ENCODE measurements at places on chromosomes 12 and 14.
A peak's percentile ranks its signal among the peaks of the same experiment; 100 is the strongest.

DNA sequence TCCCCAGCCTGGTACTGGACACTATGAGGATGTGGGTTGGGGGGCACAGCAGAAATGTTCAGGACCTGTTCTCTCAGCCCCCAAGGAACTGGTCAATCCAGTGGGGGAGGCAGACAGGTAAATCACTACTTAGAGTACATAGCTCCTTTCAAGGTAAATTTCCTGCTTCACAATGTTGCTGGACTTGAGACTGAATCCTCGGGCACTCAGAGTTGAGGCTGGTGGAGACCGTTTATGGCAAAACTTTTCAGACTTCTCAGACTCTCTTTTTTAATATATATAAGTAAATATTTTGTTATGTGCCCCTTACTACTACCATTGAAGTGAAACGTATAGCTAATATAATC, 483 bp upstream of the SERPINA10 start:
- DNase-seq, result no peak

DNA sequence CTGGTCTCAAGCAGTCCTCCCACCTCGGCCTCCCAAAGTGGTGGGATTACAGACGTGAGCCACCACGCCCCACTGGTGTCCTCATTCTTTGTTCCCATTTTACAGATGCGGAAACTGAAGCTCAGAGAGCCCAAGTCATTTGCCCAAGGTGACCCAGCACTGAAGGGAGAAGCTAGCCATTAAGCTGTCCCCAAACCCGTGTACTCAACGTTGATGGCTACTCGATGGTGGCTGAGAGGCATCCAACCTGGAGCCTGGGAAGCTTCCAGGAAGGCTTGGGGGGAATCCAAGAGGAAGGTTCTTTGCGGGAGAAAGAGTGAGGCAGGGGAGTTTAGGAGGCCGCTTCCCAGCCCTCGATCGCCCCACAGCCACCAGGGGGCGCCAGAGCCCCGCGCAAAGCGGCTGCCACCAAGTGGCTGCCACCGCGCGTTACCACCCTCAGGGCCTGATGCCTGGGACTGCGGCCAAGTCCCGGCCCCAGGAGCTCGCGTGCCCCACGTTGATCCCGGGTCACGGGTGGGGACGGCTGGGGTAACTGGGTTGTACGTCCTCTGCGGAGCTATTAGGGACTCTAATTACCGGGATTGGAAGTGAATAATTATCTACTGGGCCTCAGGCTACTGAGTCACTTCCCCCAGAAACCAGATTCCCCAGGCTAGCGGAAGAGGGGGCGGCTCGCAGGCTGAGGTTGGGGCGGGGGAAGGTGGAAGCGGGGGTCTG, 8.8 kb upstream of the SH2B3 start:
- peak; percentile 56 for DNase-seq

DNA sequence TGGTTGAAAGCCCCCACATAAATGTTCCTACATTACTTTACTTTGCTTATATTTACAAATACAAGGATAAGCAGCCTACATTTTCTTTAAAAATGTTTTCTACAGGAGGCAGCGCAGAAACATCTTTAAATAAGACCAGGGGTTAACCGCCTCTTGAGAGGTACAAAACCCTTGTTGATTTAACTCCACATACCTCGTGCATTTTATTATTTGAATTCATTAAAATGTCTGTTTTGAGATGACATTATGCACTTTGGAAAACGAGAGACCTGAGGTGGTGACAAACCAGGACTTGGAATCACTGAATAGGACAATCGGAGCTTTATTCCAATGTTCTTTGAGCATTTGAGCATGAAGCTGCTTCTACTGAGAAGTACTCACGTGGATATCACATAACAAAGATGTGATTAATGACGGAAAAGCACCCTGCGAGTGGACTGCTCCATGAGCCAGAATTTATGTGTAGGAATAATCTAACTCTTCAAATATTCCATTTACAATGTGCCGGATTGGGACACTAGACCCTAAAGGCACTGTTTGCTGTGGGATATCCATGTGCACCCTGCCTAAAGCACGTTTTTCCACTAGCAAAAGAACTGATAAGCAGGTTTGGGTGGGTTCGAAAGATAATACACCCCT, 746 bp upstream of the DUSP16 start:
- no peak for DNase-seq

GRCh38 chr12:56046027-56046780, 4.5 kb downstream of the RPS26 start:
- no peak for DNase-seq

GRCh38 chr12:53059434-53060063, 9.7 kb downstream of the TNS2 start:
- no peak for DNase-seq

DNA sequence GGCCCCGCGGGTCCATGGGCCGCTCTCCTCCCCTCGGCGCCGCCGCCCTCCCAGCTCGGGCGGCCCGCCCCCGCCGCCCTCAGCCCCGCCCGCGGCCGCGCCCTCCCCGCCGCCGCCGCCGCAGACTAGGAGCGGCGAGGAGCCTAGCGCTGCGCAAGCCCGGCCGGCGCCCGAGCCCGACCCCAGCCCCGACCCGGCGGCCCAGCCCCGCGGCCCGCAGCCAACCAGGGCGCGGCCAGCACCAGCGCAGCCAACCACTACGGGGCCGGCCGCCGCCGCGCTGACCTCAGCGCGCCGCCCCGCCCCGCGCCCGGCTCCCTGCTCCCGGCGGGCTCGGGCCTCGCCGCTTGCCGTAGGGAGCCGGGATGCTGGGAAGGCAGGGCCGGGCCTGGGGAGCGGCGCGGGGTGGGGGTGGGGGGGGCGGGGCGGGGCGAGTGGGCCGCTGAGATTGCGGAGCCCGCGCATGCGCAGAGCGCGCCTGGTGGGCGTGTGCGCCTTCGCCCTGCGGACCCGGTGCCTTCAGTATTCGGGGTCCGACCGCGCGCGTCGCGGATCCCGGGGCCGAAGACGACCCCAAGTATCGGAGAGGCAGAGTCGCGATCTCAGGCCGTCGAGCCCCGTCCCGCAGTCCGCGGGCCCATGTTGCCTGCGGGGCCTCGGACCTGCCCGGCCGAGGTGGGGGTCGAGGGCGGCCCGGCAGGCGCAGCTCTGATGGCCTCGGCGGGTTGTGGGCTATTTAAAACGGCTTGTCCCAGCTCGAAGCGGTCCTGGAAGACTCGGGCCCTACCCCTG, at the start of gene CDC42BPB:
TSS of gene CDC42BPB (minus strand) at position 178 of the 792 bp plus-strand sequence. CDS start 376 bp downstream, outside the sequence.
- DNase-seq, result no peak

- no peak for DNase-seq
Observed at GRCh38 chr12:13100605-13100881, 2.9 kb downstream of the GSG1 start.

- DNase-seq, result no peak
Observed at GRCh38 chr12:65619018-65619417, 205.3 kb upstream of the HMGA2 start.

GRCh38 chr12:5864301-5864700, 80.8 kb downstream of the ANO2 start:
- DNase-seq, result no peak

GRCh38 chr14:59905188-59905587, 14.8 kb upstream of the LRRC9 start:
- DNase-seq, result no peak

GRCh38 chr14:103056322-103057027, 874 bp downstream of the CDC42BPB start:
- DNase-seq, result no peak

GRCh38 chr12:127685931-127686330, 581.0 kb upstream of the TMEM132C start:
- no peak for DNase-seq

- DNase-seq, result no peak
Observed at GRCh38 chr14:33386781-33387180, 448.1 kb downstream of the NPAS3 start.

GRCh38 chr14:45519766-45520165, 266.8 kb upstream of the MIS18BP1 start:
- DNase-seq, result no peak

- no peak for DNase-seq
Observed at GRCh38 chr12:48023386-48023785, 19.1 kb upstream of the COL2A1 start.

- DNase-seq, result no peak
Observed at GRCh38 chr12:124939079-124939420, 24.6 kb upstream of the UBC start.

DNA sequence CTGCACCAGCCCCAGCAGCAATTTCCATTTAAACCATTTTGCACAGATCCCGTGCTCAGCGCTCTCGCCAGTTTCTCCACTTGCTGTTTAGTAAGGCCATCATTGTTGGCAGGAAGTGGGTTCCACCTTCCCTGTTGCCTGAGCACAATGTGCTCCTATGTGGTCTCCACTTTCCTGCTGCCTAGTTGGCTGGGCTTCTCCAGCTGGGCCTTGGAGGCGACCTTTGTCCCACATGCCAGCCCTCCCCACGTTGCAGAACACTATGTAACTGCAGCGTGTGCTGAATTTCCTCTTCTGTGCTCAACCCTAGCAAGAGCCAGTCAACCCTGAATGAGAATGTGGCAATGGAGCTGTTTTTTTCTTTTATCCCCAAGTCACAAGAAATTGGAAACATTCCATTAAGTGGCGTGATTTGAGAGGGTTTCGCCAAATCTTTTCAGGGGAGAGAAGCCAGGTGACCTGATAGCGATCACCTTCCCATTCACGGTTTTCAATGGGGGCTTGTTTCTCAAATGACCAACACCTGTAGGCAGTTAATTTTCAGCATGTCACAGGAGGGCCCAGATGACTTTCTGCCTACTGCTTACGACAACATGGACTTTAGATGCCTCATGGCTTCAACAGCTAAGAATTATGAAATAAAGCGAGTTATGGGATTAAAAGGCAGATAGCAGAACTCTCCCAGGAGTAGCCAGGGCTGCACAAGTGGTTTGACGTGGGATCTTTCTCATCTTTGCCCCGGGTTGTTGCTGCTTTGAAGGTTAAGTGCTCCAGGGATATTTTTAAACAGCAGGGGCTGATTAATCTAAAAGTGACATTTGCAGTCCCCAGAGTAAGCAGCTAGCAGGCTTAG, at the start of gene ACACB:
TSS of gene ACACB (plus strand) at position 830 of the 853 bp plus-strand sequence. CDS start 22,819 bp downstream, outside the sequence.
- DNase-seq, result no peak

DNA sequence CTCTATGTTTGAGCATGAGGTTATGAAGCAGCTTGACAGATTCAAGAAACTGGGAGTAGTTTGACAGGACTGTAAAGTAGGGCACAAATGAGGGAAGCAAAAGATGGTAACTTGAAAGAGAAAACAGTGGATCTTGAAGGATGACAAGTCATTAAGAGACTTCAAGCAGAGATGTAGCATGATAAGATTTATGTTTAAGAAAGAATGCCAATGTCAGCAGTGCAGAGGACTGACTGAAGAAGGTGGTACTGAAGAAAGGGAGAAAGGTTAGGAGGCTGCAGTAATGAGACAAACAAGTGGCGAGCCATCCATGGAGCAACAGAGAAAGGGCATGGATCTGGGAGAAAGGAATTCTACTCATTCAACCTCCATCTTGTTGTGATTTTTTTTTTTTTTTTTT, 120.2 kb upstream of the RAP1B start:
- DNase-seq, result no peak

DNA sequence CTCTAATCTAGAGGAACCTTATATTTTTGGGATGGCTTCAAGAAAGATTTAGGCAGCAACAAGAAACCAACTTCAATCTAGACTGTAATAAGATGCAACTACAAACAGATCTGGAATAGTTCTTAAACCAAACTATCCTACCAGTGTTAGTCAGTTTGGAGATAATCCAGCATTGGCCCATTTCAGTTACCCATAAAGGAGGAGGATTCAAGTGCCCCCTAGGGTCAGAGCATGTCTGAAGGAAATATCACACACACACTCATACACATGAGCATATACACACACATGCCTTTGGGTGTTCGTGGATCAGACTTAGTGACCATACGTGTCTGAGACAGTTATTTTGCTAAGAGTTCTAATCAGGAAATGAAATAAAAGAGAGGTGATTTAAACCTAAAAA, 261.2 kb downstream of the ADAMTS20 start:
- DNase-seq, result no peak

DNA sequence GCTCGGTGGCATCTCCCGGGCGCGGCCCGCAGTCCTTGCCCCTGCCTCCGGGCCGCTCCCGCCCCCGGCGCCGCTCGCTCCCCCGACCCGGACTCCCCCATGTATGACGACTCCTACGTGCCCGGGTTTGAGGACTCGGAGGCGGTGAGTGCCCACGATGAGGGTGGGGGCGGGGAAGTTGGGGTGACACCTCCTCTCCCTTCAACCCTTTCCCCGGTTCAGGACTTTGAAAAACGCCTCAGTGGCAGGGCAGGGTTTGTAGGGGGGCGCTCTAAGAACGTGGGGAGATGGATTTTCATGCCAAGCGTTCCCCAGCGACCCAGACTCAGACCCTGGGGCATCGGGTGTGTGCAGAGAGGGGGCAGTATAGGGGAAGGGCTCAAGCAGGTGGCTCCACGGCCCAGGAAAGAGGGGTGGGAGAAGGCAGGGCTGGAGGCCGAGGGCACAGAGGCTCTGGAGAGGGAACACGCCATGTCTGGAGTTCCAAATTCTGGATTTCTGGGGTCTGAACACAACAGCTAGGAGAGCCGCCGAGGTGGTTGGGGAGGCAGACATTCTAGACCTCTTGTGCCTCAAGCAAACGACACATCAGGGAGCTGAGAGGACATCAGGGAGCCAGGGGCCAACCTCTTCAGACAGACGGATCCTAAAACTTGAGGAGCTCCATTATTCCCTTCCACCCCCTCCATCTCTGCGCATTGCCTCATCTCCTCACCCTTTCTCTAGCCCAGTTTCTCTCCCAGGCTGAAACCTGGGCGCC, 715 bp downstream of the CACNB3 start:
- no peak for DNase-seq

- no peak for DNase-seq
Observed at GRCh38 chr14:75619548-75619947, 41.1 kb downstream of the ERG28 start.

GRCh38 chr12:29201296-29201695, 52.2 kb downstream of the FAR2 start:
- no peak for DNase-seq

DNA sequence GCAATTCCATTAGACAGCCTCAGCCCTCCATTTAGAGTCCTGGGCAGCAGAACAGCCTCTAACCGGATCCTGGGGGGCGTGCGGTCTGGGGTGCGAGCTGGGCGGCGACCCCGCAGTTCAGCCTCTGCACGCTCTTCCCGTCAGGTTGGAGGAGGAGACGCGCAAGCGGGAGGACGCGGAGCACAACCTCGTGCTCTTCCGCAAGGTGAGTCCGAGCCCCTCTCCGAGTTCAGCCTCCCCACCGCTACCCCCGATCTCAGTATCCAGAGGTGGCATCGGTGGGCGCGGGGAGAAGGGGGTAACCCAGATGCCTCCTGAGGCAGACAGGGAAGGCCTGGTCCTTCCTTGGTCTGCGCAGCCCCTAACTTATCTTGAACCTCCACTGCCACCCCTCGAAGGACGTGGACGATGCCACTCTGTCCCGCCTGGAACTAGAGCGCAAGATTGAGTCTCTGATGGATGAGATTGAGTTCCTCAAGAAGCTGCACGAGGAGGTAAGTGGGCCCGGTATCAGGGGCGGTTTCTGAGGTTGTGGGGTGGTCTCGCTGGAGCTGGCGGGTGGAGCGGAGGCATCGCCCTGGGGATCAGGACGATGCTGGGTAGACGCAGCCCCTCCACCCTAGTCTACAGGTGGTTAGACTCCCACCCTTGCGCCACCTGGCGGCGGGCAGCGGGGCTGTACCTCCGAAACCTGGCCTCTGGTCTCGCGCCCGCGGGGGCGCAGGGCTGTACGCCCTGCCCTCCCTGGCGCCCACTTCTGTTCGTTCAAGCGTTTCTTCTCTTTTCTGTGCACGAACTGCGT, 1.3 kb downstream of the PRPH start:
- no peak for DNase-seq

All from Panc1 (cell line).